ENCODE measurements at places on chromosomes 7 and 10.

DNA sequence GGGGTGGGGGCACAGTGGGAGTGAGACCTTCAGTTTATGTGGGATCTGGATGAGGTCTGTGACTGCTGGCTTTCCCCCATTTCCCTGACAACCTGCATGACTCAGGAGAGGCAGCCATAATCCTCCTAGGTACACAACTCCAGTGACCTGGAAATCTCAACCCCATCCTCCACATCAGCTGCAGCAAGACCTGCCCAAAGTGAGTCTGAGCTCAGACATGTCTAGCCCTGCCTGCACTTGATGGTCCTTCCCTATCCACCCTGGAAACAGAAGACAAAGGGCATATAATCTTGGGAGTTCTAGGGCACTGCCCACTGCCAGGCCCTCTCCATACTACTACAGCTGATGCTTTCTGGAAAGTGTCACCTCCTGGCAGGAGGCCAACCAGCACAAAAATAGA, 75.6 kb downstream of the GRM8 start:
- no peak for DNase-seq

DNA sequence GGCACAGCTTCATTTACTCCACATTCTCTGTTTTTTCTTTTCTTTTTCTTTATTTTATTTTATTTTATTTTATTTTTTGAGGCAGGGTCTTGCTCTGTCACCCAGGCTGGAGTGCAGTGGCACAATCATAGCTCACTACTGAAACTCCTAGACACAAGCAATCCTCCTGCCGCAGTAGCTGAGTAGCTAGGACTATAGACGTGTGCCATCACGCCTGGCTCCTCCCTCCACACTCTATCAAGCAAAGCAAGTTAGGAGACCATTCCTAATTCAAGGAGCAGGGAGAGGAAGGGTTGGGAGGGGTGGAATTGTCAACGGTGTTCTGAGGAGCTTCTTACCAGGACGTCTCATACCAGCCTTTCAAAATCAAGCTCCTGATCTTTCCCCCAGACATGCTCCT, 52.4 kb downstream of the OAT start:
- DNase-seq: no peak

GRCh38 chr10:129761197-129761972, 202.7 kb downstream of the EBF3 start:
- DNase-seq: no peak

GRCh38 chr10:18918532-18918931, 130.1 kb upstream of the MALRD1 start:
- no peak for DNase-seq

- DNase-seq: no peak
Measured at GRCh38 chr7:154566877-154567276, 436.0 kb downstream of the PAXIP1 start.

DNA sequence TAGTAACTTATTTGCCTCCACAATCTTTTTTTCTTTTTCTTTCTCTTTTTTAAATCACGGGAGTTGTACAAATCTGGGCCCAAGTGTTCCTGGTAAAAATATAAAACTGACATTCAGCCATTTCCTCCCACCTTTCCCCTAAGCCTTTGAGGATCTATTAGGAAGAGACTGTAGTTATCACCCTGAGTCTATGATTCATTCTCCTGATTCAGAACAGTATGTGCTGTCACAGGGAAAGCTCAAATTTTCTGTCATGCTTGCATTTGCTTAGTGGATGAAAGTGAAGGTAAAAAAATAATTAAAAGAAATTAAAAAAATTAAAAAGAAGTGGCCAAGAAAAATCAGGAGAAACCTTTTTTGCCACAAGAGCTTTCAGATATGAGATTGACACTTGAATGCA, 71.7 kb downstream of the KIF20B start:
- DNase-seq: no peak

DNA sequence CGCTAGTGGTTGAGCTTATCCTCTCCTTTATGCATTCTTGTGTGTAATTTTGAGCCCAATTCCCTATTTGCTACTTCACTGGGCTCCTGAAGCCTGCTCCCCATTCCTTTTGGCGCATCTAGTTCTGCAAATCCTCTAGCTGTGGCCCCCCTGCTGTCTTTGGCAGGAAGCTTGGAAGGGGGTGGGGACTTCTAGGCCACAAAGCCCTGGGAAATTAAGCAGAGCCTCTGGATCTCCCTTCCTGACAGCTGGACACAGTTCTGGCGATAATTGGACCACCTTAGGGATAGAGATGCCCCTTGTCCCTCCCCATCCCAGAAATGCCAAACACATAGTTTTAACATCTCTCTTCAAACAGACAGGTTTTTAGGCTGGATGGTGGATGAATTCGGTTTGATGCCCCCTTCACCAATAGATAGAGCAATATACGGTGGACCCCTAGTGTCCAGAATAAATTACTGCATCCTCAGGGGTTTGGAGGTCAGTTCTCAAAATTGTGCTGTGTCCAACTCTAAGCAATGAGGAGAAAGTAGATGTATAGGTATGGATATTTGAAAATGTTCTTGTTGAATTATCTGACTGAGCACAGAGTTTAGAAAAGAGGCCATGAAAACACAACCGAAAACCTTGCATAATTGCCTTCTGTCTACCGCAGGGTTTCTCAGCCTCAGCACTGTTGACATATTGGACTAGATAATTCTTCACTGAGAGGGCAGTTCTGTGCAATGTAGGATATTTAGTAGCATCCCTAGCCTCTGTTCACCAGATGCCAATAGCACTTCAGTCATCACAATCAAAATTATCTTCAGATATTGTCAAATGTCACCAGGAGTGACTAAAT, 75.5 kb downstream of the PAPSS2 start:
- no peak for DNase-seq

DNA sequence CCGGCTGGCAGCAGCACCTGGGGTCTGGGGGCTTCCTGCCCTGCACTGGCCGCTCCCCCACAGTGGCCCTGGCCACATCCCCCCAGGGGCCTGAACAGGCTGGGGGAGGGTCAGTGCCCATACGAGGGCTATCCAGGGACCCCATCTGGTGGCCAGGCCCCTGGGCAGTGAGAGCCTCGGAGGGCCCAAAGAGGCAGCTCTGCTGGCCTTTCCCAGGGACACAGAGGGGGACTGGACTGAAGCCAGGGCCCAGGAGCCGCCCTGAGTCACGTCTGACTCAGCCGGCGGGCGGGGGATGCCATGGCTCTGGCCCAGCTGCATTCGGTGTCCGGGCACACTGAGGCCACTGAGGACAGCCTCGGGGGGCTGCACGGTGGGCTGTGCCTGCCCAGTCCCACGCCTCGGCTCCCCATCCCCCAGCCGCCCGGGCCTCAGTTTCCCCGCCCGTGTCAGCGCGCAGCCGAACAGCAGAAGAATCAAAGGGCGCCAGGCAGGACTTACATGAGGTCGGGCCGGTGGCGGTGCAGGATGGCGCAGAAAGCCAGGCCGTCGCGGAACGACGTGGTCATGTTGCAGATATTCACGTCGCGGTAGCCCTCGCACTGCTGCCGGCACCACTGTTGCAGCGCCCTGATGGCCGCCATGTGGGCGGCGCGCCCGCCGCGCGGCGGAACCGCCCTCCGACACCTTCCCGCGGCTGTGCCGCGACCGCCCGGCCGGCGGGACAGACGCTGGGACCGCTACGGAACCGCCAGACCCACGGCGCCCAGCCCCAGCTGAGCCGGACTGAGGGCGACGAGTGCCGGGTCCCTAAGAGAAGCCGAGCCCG, at the start of gene MICALL2:
TSS of gene MICALL2 (minus strand) at position 788 of the 829 bp plus-strand sequence. CDS start at position 644, 144 bp downstream.
- DNase-seq: no peak

DNA sequence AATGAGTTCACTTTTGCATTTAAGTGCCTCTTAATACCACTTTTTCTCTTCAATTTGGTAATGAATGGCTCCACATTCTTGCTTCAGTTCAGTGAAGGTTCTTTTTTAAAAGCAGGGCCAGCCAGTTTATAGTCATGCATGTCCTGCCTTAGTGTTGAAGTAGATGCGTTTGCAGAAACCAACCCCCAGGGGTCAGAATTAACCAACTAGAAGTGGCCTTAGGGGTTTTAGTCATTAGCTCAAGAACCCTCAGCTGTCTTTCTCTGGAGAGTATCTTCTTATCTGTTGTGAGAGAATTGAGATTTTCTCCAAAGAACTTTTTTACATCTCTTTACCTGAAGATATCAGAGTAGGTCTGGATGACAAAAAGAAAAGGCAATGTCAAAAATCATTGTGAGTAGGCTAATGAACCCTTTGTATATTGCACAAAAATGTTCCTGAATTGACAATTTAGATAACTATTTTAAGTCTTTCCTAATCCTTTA, 82.2 kb downstream of the PIK3CG start:
- DNase-seq: no peak

- no peak for DNase-seq
Measured at GRCh38 chr7:70598976-70599375, 533.0 kb upstream of the GALNT17 start.

GRCh38 chr7:83704564-83704963, 55.6 kb upstream of the SEMA3E start:
- DNase-seq: no peak

GRCh38 chr10:71766717-71767419, 6.5 kb downstream of the VSIR start:
- DNase-seq: no peak

DNA sequence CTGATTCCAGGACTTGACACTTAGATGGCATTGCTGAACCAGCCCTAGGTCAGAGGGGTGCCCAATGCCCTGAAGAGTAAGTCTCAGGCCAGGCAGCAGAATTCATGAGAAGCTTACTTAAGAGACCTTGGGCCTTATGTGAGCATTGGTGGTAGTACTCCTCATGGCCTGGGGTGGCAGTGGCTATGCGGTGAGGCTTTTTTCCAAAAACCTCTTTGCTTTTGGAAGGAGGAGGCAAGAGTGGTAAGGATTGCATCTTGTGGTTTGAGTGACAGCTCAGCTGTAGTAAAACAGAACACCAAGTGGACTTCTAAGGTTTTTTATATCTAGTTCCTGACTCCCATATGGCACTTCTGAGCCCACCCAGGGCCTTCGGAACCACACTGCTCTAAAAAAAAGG, 459.0 kb upstream of the STEAP1 start:
- no peak for DNase-seq

GRCh38 chr7:107147464-107148393, 21.1 kb upstream of the HBP1 start:
- DNase-seq: no peak

DNA sequence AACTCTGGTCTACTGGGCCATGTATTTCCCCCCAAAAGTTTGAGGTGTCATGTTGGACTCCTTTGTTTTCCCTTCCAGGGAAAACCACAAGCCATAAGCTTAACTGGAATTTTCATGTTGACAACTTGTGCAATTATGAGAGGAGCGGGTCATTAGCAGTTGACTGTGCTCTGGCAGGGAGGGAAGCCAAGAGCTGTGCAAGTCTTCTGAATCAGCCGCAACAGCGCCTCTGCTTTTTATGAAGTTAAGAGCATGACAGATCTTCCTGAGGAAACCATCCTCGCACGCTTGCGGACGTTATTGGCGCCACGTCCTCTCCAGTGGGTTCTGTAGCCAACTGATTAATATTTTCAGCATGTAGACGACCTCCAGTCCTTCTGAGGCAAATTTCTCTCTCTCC, 148.7 kb upstream of the MKI67 start:
- DNase-seq: no peak

GRCh38 chr7:116101704-116102103, 71.1 kb upstream of the TFEC start:
- DNase-seq: no peak

GRCh38 chr7:80392229-80393169, 119.4 kb downstream of the GNAT3 start:
- no peak for DNase-seq

DNA sequence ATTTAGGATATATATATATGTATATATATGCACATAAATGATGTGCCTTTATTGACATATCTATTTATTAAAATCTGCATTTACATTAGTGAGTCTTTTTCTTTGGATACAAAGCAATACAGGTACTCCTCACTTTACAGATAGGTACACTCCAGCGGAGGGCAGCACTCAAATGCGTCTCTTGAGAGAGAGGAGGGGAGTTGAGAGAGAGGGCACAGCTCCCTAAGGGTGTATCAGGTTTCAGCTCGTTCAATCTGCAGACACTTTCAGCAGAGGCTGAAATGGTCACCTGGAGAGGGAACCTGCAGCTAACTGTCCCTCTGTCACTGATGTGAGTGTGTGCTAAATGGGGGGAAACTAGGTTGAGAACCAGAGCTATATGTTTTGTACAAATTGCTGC, 21.5 kb downstream of the C10orf53 start:
- DNase-seq: no peak

DNA sequence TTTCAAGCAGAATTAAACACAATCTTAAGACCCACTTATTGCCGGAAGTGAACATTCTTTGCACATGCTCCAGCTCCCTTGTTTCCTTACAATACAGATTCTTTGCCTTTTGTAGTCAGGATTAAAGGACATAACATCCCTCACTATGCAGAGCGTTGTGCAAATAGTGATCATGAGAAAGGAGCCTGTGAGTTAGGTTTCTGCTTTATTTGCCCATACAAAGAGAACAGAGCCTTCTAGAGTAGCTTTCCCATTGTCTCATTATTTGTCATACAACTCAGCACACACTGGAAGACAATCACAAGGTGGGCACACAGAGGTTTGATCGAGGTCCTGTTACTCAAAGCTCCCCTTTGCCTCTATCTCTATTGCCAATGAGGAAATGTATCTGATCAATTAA, 48.2 kb upstream of the WDR11 start:
- DNase-seq: no peak

DNA sequence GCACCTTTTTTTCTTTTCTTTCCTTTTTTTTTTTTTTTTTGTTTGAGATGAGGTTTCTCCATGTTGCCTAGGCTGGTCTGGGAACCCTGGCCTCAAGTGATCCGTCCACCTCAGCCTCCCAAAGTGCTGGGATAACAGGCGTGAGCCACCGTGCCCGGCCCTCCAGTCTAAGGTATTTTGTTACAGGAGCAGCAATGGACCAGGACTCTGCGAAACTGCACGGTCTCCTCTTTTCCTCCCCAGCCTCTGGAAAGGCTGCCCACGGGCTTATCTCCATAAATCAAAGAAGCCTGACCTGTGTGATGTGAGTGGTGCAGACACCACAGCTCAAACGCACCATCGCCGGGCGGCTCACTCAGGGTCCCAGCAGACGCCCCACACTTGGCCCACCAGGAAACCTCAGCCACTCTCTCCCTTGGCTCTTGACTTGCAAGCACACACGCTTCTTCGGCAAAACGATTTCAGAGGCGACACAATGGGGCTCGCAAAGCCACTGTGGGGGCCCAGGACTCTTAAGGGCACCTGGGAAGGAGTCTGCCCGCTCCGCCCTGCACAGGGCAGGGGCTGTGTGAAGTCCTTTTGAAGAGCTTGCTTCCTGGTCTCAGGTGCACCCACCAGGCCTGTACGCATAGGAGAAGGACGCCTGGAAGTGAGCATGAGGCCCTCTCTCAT, 20.6 kb downstream of the WDR86 start:
- DNase-seq: no peak

DNA sequence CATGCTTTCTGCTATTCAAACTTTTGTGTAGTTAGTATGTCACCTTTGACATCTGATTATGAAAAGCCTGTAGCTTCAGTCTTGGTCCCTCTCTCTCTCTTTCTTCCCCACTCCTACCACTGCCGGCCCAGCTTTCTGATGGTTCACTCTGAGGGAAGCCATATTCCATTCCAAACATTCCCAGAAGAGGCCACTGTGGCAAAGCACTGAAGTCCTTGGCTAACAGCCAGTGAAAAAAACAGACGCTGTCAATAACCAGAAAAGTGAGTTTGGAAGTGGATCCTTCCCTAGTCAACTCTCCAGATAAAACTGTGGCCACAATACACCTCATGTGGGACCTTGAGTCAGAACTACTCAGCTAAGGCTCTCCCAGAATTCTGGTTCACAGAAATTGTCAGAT, 950.7 kb upstream of the PHF14 start:
- DNase-seq: no peak

Data from activated T-cell treated with anti-CD3 and anti-CD28 coated beads for 1 hour (primary cell).